ENCODE measurements at places on chromosomes 7 and 10.

DNA sequence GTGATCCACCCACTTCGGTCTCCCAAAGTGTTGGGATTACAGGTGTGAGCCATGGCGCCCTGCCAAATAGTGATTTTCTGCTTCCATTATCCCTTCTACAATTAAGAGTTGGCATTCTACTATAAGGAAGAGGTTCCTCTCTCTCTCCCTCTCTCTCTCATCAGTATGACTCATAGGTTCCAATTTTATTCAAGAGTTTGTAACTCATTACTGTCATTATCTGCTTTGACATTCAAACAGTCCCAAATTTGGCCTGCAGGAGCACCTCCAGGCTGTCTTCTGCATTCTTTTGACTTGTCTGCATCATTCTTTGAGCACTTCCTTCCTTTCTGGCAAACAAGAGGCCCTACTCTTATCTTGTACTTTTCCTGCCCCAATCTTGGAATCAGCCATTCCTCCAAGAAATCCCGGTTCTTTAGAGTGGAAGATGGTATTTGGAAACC lies 33.2 kb upstream of the CALU start:
- no peak for DNase-seq

GRCh38 chr10:21421016-21421415 lies 104.5 kb downstream of the SKIDA1 start:
- no peak for DNase-seq

- DNase-seq, result no peak
Measured at GRCh38 chr10:118298787-118299186, 43.3 kb downstream of the FAM204A start.

DNA sequence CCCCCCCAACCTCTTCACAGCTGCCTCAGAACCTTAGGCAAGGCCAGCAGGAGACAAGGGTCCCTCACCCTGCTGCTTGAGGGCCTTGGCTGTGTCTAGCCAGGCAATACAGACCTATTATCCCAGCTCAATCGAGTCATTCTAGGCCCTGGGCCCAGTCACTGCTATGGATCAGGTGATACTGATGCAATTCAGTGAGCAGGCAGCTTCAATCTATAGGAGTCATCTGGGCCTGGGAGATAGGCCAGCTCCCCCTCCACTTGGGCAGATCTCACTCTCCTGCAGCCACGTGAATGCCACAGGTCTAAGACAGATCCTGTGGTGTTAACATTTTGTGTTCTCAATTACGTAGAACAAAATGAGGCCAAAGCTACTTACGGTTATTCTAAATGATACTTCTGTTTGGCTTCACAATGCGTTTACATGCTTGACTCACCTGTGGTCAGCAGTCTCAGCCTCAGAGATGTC lies 68.0 kb upstream of the LRRC4 start:
- DNase-seq, result no peak

GRCh38 chr7:128114806-128115205 lies 83.6 kb upstream of the LRRC4 start:
- DNase-seq, result no peak

GRCh38 chr7:139526578-139527544 lies 3.4 kb downstream of the CLEC2L start:
- no peak for DNase-seq

All from RPMI8226 (cell line).